ENCODE measurements at places on chromosomes 7 and 10. TPM values are rescaled to one million over a fixed set of nuclear protein-coding genes. Genes with fewer than 3 reads are reported as not detected.

The AMPH gene
- 5.2 TPM for total RNA-seq

The ZPBP gene
- total RNA-seq = 0.23 TPM

The FAM221A gene
- total RNA-seq = 8.7 TPM

The PAPOLB gene
- total RNA-seq = not detected

The SEC61G gene
- 106 TPM for total RNA-seq

The SLC26A5 gene
- total RNA-seq = 0.51 TPM

The RHOBTB1 gene
- 5.1 TPM for total RNA-seq

The ITIH2 gene
- not detected for total RNA-seq

All from lower leg skin (tissue), 4 donors.